ENCODE measurements at places on chromosomes 7 and 10. TPM values are rescaled to one million over a fixed set of nuclear protein-coding genes. Genes with fewer than 3 reads are reported as not detected.

The OR6B1 gene
- not detected for total RNA-seq

The ZNF277 gene
- total RNA-seq = 22.0 TPM

The GPR85 gene
- 1.0 TPM for total RNA-seq

The PRKG1 gene
- total RNA-seq = 22.9 TPM

The FAM180A gene
- total RNA-seq = 0.22 TPM

The C10orf62 gene
- not detected for total RNA-seq

The ZNF32 gene
- 18.8 TPM for total RNA-seq

The HGF gene
- total RNA-seq = 282 TPM

The ABI1 gene
- 73.4 TPM for total RNA-seq

The ABCB1 gene
- total RNA-seq = 2.4 TPM

The PRKAG2 gene
- total RNA-seq = 15.6 TPM

The OPN4 gene
- not detected for total RNA-seq

The NPC1L1 gene
- not detected for total RNA-seq

The TET1 gene
- total RNA-seq = 7.3 TPM

The OR2A42 gene
- not detected for total RNA-seq

The RAB19 gene
- total RNA-seq = not detected

The MYL10 gene
- total RNA-seq = not detected

The NMT2 gene
- total RNA-seq = 25.6 TPM

The GJD4 gene
- not detected for total RNA-seq

The KLHDC10 gene
- total RNA-seq = 22.6 TPM

The AKR1D1 gene
- not detected for total RNA-seq

The STRIP2 gene
- 8.7 TPM for total RNA-seq

The GPR26 gene
- not detected for total RNA-seq

The SEC24C gene
- 86.2 TPM for total RNA-seq

The INA gene
- 3.7 TPM for total RNA-seq

The FAM25G gene
- total RNA-seq = not detected

The PRKAR2B gene
- total RNA-seq = 9.6 TPM

The SORCS1 gene
- total RNA-seq = not detected

The TMEM236 gene
- under 0.01 TPM for total RNA-seq

The CALML5 gene
- not detected for total RNA-seq

The FAM237B gene
- total RNA-seq = not detected

The KCP gene
- total RNA-seq = 0.44 TPM

The NODAL gene
- total RNA-seq = not detected

The UROS gene
- 56.1 TPM for total RNA-seq

The ACTL6B gene
- not detected for total RNA-seq

The PON1 gene
- total RNA-seq = not detected

The CRPPA gene
- 2.9 TPM for total RNA-seq

The GRM3 gene
- not detected for total RNA-seq

The GATA3 gene
- 0.29 TPM for total RNA-seq

The HACD1 gene
- 21.9 TPM for total RNA-seq

The PHYHIPL gene
- total RNA-seq = not detected

The SAP25 gene
- total RNA-seq = not detected

The CALD1 gene
- total RNA-seq = 463 TPM

The GALNT17 gene
- not detected for total RNA-seq

The VPS26A gene
- total RNA-seq = 53.8 TPM

The SEMA4G gene
- total RNA-seq = 1.0 TPM

The RBM20 gene
- under 0.01 TPM for total RNA-seq

The NXPH1 gene
- total RNA-seq = not detected

The IFIT5 gene
- total RNA-seq = 31.8 TPM

The TDRD1 gene
- total RNA-seq = not detected

The GPRIN2 gene
- not detected for total RNA-seq

The NKX6-2 gene
- not detected for total RNA-seq

The HEPACAM2 gene
- total RNA-seq = not detected

The DOCK1 gene
- 84.5 TPM for total RNA-seq

The PAX4 gene
- not detected for total RNA-seq

The MYH16 gene
- 0.43 TPM for total RNA-seq

Data from placental pericyte (primary cell).